Posterior vena cava (tissue), 2 donors: ENCODE measurements at places on chromosomes 3 and 15. TPM values are rescaled to one million over a fixed set of nuclear protein-coding genes. Genes with fewer than 3 reads are reported as not detected.

DNA sequence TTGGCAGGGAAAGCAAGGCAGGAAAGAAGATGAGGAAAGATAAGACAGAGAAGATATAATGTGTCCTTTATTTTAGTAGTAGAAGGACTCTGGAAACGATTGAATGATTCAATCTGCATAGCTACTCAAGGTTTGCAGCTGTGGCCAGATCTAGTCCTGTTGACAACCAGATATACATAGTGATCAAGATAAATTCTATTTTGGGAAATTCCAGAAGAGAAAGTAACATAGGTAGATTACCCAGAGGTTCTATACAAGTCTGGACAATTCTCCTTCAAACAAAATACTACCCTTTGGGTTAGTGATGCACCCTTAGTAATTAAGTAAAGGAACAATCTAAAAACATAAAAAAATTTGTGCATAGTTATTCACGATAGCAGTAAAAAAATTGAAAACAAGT lies 9.4 kb downstream of the TERC start:
- no peak for DNase-seq

- no peak for DNase-seq
These were observed 141.5 kb upstream of the TBL1XR1 start for GRCh38 chr3:177338697-177339219.

GRCh38 chr3:152738656-152739055 lies 96.3 kb upstream of the P2RY1 start:
- DNase-seq = no peak

DNA sequence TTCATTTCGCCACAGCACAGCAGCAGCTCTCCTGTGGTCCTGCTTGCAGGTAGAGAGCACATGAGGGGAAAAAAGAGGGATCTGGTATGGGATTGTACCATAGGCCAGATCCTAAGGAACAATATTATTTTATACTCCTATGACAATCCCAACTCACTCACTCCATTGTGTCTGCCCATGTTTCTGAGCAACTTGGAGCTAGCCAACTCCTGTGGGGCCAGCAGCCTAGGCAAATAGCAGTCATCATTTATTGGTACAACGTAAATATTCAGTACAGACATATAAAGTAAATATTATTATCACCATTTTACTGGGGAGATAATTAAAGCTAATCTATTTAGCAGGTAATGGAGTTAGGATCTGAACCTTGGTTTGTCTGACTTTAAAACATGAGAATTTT lies 148.4 kb downstream of the MECOM start:
- no peak for DNase-seq

- peak; percentile 43 for DNase-seq
These were observed 16.9 kb upstream of the RAB7A start for GRCh38 chr3:128709038-128709437.

GRCh38 chr3:34934660-34935059 lies 704.7 kb upstream of the ARPP21 start:
- no peak for DNase-seq

GRCh38 chr3:55201779-55202178 lies 273.9 kb upstream of the LRTM1 start:
- DNase-seq = no peak

GRCh38 chr15:93820566-93820965 lies 410.8 kb upstream of the MCTP2 start:
- no peak for DNase-seq

DNA sequence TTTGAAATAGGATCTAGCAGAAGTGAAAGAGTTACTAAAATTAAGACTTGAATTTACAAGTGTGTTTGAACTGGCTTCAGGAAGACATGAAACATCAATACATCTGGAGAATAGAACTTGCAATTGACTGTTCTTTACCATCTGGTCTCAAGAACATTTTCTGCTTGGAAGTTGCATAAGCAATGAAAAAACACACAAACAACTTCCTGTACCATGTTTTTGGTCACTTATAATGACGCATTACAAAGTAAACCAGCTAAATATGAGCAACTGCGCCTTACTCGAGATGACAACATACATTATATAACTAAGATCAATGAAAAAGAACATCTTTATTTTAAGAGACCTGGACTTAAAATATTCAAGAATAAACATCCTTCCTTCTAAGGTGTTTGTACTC lies 112.5 kb downstream of the TIGIT start:
- no peak for DNase-seq

DNA sequence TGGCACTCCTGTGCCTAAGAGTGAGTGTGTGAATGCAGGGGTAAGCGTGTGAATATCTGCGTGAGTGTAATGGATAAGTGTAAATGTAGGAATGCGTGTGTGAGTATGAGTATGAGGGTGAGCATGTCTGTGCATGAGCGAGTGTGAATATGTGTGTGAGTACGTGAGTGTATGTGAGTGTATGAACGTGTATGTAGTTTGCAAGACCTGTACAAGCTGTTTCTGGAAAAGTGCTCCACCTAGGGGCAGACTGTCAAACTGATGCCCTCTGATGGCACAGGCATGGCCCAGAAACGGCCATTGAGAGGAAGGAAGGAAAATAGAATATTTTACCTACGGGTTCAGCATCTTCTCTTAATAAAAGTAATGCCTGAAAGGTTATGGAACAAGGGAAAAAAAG lies 24.4 kb upstream of the FRMD4B start:
- no peak for DNase-seq

GRCh38 chr3:31772758-31773473 lies 208.1 kb downstream of the OSBPL10 start:
- no peak for DNase-seq

DNA sequence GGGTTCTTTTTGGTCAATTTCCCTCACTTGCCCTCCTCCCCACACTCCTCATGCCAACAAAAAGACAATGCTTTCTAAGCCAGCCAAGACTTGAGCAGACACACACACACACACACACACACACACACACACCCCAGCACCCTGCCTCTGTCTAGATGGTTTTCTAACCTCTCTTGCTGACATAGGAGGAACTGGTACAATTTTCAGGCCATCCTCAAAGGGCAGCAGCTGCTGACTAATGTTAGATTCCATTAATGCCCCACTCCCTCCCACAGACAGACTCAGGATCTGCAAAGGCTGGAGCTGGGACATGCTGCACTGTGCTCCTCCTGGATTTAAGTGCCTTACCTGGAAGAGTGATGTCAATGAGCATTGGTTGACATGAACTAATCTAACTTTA lies 438.4 kb downstream of the OCA2 start:
- DNase-seq = no peak

DNA sequence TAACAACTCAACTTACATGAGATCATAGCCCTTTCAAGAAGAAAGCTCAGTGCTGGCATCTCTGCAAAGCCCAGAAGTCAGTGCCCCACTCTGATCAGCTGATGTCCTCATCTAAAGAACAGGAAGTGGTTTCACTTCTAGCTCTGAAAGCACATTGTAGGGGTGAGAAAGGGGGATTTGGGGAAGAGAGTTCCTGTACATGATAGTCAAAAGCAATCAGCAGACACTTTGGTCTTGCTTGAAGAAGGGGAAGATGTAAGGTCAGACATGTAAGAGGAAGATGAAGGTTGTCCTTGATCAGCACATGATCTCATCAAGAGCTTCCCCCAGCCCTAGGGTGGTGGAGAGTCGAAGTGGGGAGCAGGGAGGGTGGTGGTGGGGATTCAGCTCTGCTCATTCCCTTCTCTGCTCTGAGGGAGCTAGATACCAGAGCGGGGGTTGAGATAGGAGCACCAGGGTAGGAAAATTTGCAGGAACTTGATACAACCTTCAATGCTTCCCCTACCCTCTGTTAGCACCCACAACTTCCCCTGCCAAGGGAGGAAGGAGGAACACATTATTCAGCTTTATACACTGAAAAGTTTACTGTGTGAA lies 76.4 kb upstream of the ETV5 start:
- DNase-seq = no peak

DNA sequence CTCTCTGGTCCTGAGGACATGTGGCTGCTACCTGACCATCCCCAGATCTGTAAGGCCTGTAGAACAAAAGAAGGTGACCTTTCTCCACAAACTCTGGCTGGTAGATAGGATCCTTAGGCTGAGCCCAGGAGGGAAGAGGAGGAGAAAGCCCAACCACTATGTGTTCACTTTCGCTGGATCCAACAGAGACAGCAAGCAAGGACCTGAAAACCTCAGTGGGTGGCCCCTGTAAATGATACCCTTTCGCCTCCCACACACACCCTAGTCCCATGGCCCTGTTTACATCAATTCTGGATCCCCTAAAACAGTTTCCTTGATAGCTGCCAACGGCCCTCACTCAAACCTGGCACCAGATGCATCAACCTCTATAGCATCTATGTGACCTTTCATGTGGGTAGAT lies 22.4 kb downstream of the CCDC12 start:
- DNase-seq = no peak

DNA sequence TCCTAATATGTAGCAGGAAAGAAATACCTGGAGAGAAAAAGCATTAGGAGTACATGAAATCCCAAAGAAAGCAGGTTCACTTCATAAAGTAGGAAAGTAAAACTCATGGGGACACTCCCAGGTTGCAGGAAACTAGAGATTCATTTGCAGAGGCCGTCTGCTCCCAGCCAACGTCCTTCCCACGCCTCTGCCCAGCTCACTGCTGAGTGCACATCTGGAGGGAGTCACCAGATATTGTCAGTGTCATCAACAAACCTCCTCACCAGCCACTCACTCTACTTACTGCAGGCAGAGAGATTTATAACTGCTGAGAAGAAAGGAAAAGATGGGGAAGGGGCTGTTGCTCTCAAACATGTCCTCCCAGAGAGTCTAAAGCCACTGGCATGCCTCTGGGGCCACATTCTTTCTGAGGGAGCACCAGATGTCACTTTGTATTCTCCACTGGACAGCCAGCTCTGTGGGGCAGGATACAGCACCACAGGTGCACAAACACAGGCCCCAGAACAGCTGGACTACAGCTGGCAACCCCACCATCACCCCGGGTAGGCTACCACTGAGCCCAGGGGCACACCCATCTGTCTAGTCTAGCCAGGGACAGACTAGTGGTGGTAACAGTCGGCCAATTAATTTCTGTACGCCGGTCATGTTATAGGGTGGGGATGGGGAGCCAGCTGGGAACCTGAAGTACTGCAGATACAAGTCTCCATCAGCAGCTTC lies 64.5 kb downstream of the NPTN start:
- no peak for DNase-seq

- no peak for DNase-seq
These were observed 335.6 kb downstream of the EDEM1 start for GRCh38 chr3:5523125-5523524.

DNA sequence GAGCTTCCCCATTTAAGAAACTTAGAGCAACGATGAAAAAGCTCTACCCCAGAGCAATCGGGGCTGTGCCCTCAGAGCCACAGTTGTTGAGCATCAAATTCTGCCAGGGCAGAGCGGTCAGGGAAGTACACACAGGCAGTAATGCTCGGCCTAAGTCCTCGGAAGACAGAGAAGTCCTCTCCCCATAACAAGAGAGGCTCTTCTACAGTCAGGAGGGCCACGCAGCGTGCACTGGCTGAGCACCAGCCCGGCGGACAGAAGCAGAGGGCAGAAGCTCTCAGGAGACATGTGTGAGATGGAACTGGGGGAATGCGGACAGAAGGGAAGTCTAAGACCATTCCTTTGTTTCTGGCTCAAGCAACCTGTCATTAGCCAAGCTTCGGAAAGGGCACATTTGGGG lies 95.9 kb downstream of the XXYLT1 start:
- no peak for DNase-seq

GRCh38 chr3:192128922-192129321 lies 598.4 kb downstream of the FGF12 start:
- no peak for DNase-seq

DNA sequence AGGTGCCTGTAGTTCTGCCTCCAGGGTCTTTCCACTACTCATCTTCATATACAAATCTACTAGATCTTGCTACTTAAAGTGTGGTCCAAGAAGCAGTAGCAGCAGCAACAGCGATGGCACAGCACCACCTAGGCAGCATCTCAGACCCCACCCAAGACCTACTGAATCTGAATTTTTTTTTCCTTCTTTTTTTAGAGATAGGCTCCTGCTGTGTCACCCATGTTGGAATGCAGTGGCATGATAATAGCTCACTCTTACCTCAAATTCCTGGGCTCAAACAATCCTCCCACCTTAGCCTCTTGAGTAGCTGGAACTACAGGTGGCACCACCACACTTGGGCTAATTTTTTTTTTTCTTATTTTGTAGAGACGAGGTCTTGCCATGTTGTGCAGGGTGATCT lies 346.7 kb upstream of the TGFBR2 start:
- no peak for DNase-seq

Gene USP50
- total RNA-seq = 0.86 TPM

Gene ATP2B2
- total RNA-seq = 0.29 TPM

Gene CACNA2D3
- 2.0 TPM for total RNA-seq

Gene TAGLN3
- total RNA-seq = not detected

Gene ISG20
- 7.4 TPM for total RNA-seq

Gene CKMT1A
- total RNA-seq = not detected

Gene CFAP20DC
- total RNA-seq = 0.65 TPM

Gene ADIPOQ
- total RNA-seq = 1.5 TPM

Gene SLC28A1
- total RNA-seq = 0.24 TPM

Gene FRMD5
- 0.37 TPM for total RNA-seq
